CD4-positive, alpha-beta T cell treated with Interferon gamma for 1 hour (primary cell): ENCODE measurements at places on chromosomes 6 and 20.

DNA sequence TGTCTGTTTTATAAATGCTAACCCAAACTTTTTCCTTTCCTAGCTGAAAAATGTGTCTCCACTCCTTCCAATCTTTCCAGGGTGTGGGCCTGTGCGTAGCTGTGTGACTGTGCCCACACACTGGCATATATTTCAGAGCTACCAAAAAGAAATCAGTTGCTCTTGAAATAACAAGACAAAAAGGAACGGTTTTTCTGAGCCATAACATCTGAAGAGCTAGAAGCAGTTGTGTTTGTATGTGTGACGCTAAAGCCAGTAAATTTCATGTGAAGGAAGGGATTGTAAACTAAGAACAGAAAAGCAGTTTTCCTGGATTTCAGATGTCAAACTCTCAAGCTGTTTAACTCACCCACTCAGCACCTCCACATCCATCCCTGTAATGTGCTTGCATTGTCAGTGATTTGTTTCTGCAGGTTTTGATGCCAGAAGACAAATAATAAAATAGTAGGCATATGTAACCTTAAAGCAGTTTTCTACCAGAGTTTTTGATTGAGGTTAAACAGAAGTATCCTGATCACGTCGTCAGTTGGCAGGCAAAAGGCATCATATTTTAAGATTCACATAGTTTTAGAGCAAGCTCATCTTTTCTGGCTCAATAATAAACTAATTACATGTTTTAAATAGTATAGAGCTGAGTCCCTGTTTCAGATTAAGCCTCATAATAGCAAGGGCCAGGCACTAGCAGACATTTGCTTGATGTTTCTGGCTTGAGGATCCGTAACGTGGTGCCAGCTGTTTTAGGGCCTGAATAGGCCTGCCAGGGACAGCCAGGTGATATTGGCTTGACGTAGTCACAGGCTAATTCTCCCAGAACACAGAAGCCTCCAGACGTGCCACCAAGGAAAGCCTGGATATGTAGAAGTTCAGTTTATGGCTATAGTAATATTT lies 90.9 kb downstream of the FOXO3 start:
- DNase-seq: no peak

GRCh38 chr6:111566873-111567517 lies 38.7 kb downstream of the TRAF3IP2 start:
- no peak for DNase-seq

DNA sequence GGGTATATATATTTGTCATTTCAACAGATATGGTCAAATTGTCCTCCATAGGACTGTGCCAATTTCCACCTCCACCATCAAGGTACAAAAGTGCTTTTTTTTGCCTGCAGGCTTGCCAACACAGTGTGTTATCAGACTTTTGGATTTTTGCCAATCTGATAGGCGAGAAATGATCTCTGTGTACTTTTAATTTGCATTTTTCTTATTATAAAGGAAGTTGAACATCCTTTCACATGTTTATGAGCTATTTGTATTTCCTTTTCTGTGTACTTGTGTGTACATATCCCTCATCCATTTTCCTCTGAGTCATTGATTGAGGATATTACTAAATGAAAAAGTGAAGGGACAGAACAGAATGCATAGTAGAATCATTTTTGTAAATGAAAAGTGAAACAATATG lies 39.0 kb upstream of the PTPN1 start:
- DNase-seq: no peak

DNA sequence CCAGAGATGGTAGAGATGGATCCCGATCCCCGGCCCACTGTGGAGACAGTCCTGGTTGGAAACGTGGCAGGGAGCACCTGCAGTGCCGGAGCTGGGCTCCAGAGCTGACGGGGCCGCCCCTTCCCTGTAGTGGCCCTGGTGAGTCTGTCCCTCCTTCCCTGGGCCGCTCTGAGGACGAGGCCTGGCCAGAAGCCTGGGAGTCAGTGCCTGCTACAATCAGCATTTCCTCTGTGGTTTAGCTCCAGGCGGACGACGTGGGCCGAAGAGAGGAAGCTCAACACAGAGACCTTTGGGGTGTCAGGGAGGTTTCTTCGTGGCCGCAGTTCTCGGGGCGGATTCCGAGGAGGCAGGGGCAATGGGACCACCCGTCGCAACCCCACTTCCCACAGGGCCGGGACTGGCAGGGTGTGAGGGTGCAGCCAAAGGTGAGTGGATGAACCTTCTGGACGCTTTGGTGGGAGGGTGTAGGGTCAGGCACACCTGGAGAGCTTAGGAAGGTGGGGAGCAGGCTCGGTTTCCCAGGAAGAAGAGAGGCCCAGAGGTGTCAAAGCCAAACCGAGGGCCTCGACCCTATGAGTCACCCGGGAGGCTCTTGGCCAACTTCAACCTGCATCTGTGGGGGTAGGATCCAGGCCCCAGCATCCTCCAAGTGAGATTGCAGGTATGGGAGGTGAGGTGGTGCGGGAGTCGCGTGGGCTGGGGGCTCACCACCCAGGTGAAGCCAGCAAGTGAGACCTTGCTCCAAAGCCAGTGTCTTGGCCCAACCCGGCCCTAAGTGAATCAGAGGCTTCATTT lies 9.9 kb downstream of the PSMA7 start:
- DNase-seq: no peak

- DNase-seq: no peak
Observed at GRCh38 chr20:58584881-58585752, 66.0 kb upstream of the STX16 start.

DNA sequence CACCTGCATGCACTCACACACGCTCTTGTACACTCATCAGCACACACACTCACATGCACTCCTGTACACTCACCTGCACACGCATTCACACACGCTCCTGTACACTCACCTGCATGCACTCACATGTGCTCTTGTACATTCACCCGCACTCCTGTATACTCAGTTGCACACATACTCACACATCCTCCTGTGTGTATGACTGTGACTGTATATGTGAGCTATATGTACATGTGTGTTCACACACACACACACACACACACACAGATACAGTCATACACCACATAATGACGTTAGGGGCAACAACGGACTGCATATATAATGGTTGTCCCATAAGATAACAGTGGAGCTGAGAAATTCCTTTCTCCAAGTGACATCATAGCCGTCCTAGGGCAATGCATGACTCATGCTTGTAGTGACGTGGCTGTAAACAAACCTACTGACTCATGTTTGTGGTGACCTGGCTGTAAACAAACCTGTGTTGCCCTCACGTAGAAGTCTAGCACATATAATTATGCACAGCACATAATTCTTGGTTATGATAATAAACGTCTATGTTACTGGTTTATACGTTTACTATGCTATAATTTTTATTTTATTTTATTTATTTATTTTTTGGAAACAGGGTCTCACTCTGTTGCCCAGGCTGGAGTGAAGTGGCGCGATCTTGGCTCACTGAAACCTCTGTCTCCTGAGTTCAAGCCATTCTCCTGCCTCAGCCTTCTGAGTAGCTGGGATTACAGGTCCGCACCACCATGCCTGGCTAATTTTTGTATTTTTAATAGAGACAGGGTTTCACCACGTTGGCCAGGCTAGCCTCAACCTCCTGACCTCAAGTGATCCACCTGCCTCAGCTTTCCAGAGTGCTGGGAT lies 22.8 kb upstream of the TAF4 start:
- no peak for DNase-seq

- no peak for DNase-seq
Observed at GRCh38 chr6:124546601-124547000, 415.6 kb upstream of the RNF217 start.

GRCh38 chr20:32034581-32035425 lies 17.2 kb upstream of the HCK start:
- peak; percentile 77 for DNase-seq

- no peak for DNase-seq
Observed at GRCh38 chr6:144989319-144990107, 704.4 kb downstream of the UTRN start.

DNA sequence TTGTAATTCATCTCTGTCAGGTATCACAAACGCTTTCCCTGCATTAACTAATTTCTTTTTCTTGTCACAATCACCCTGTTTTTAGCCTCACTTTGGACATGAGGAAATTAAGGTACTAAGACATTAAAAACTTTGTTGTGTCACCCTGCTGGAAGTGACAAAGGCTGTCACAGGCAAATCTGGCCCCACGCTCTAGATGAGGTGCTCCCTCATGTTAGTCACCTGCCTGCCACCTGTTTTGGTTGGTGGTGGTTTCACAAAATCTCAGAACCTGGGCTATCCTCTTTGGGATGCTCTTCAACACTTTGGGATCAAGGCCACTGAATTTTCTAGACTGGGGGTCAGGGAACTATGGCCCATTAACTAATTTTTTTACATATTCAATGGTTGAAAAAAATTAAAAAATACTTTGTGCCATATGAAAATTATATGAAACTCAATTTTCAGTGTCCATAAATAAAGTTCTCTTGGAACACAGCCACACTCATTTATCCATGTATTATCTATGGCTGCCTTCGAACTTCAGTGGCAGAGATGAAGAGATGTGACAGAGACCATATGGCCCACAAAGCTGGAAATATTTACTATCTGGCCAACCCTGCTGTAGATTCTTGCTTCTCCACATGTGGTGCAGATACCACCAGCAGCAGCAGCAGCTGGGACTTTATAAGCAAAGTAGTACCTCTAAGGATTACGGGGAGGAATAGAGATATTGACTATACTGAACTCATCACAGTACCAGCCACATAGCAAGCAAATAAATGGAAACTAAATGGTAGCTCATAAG lies 16.1 kb upstream of the TNFAIP3 start:
- DNase-seq: no peak

- no peak for DNase-seq
Observed at GRCh38 chr6:140915103-140915502, 1217.6 kb upstream of the GJE1 start.

DNA sequence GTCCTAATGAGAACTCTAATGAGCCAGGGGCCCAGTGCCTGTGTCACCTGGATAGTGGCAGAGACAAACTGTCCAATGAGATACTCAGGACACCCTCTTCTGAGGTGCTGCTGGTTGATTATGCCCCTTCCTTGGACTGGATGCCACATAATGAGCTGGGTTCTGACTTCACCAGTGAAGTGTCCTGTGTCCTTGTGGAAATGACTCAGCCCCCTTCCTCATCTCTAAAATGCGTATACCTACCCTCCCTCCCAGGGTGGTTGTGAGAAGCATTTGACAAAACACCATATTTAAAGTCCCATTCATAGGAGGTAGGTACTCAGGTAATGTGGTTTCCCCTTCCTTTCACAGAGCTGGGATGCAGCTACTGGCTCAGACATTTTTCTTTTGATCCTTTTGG lies 28.4 kb upstream of the RNF24 start:
- no peak for DNase-seq
